CMK (cell line): ENCODE measurements at places on chromosomes 1 and 21.
A peak's percentile ranks its signal among the peaks of the same experiment; 100 is the strongest.

DNA sequence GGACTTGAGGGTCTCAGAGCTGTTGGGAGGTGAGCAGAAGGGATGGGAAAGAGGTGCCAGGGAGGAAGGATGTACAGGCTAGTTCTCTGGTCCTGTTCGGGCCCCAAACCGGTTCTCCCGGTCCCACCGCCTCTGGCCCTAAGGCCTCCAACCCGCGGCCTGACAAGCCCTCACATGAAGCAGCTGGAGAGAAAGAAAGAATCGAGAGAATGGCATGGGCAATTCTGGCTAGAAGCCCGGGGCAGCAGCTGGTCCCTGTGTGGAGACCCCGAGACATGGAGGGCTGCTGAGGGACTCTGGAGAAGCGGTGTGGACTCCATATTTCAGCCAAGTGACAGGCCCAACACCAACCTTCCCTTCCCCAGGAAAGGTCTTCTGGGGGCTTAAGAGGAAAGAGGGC, 730 bp downstream of the CDC42SE1 start:
- DNase-seq, result no peak

DNA sequence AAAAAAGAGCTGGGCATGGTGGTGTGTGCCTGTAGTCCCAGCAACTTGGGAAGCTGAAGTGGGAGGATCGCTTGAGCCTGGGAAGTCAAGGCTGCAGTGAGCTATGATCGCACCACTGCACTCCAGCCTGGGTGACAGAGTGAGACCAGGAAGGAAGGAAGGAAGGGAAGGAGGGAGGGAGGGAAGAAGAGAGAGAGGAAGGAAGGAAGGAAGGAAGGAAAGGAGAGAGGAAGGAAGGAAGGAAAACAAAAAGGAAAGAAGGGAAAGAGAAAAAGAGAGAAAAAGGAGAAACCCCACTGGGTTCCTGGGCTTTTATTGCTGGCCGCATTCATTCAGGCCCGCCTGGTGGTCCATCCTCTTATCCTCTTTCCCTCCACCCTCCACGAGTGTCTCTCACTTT, 9.8 kb downstream of the SLC2A7 start:
- no peak for DNase-seq

DNA sequence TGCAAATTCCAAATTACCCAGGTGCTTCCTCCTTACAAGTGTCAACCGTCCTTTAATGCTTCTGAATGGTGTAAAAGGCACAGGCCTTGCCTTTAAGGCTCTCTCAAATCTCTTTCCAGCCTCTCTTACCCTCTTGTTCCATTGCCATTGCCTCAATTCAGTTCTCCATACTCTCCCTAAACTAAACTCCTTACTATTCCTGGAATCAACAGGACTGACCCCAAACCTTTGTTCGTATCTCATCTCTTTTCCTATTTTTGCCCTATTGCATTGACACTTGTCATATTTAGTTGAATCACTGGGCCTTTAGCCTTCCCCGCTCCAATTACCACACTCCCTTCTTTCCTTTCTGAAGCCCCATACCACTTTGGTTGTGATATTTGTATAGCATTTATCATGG, 3.9 kb upstream of the CD55 start:
- no peak for DNase-seq

GRCh38 chr21:14523234-14523633, 22.9 kb downstream of the SAMSN1 start:
- DNase-seq, result no peak

- DNase-seq, result no peak
Measured at GRCh38 chr1:3750741-3751140, 1.5 kb upstream of the CCDC27 start.

- no peak for DNase-seq
Measured at GRCh38 chr1:10916991-10917390, 95.5 kb upstream of the TARDBP start.

GRCh38 chr1:183443466-183443865, 25.3 kb upstream of the NMNAT2 start:
- no peak for DNase-seq

GRCh38 chr1:72601035-72601674, 318.8 kb upstream of the NEGR1 start:
- DNase-seq, result no peak

DNA sequence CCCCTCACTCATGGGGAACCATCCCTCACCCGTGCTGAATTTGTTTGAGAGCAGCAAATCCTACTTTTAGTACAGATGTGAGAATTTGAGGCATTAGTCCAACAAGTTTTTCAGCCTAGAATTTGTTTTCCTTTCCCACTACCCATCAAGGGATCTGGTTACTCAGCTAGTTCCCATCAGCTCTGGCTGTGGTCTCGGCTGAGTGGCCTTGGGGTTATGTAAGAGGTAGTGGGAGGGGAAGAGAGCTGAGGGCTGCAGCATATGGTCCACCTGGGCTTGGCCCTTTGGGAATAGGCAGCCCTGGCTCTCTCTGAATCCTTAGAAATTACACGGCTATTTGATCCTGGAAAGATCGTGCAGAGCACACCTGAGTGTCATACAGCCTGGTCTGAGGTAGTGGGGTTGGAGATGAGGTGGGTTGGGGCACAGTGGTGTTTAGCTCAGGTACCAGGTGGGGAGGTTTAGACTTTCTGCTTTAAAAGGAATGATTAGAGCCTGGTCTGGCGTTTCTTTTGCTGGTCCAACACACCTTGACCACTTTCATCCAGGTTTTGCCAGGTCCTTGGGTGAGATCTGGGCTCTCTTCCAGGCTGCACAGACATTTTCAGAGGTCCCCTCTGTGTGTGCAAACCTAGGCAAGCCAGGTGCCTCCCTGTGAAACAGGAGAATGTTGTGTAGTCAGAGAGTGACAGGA, 4.2 kb downstream of the GSTM4 start:
- no peak for DNase-seq

GRCh38 chr1:246350745-246351144, 156.3 kb downstream of the SMYD3 start:
- no peak for DNase-seq

- DNase-seq, result no peak
Measured at GRCh38 chr1:200121421-200121820, 93.9 kb downstream of the NR5A2 start.

DNA sequence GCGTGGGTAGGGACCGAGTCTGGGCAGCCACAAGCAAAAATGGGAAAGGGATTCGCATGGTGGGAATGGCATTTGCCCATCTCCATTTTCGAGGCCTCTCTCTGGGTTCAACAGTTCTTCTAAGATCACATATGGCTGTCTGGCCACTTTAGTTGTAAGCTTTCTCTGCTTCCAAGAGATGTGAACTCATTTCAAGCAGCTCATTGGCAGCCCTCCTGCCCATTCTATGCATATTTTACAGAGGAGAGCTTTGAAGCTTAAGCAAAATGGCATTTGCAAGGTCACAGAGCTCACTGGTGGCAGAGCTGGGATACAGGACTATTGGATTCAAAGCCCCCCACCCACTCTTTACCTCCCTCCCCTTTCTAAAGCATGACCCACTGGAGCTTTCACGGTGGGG, 93.7 kb downstream of the HHIPL2 start:
- no peak for DNase-seq

GRCh38 chr1:92989936-92990583, 28.8 kb upstream of the DIPK1A start:
- no peak for DNase-seq

GRCh38 chr21:44949779-44950198, 10.0 kb downstream of the SLX9 start:
- peak; percentile 55 for DNase-seq

GRCh38 chr1:75954586-75954985, 22.4 kb upstream of the ASB17 start:
- DNase-seq, result no peak

- DNase-seq, result no peak
Measured at GRCh38 chr1:220113136-220113695, 19.3 kb downstream of the IARS2 start.

DNA sequence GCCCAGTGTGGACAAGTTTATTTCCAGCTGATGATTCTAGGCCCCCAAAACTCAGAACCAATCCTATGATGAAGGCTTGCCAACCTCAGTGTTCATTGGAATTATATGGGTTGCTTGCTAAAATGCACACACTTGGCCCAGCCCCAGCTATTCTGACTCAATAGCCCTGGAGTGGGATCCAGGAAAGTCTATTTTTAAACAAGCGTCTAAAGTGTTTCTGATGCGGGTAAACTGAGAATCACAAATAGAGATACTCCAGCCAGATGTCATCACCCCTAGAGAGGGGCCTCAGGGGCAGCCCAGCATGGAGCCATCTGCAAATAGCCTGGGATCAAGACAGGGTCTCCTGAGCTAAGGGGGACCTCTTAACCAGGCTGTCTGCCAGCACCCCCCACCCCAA, 46.0 kb downstream of the PKP1 start:
- no peak for DNase-seq

DNA sequence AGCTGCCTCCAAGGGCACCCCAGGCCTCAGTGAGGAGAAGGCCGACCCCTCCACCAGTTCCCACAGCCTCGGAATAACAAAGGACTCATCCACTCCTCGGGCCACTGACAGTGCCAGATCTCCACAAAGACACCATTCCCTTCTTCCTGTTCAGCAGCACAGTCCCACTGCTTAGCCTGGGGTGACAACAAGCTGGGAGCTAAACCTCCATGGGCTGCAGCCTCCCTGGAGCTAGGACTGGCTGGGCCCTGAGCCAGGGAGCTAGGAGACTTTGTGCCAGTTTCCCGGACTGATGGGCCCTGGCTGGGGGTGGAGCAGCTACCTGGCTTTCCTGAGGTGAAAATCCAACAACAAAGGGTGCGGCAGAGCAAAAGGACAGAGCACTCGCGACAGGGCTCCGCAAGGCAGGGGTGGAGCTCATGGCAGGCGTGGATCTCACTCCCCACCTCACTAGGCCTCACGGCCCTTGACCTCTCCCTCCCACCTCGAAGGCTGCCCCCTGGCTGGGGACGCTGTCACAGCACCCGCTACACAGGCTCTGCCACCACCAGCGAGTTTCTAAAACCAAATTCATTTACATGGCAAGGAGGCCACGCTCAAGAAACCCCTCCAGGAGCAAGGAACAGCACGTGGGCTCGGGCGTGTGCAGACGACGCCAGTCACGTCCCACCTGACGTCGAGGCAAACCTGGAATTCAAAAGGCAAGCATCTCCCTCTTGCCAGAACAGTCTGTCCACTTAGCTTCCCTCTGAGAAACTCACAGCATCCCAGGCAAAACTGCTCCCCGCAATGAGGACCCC, 13.8 kb downstream of the SLC35E2B start:
- no peak for DNase-seq

GRCh38 chr1:24693827-24694379, 50.8 kb downstream of the SRRM1 start:
- no peak for DNase-seq

DNA sequence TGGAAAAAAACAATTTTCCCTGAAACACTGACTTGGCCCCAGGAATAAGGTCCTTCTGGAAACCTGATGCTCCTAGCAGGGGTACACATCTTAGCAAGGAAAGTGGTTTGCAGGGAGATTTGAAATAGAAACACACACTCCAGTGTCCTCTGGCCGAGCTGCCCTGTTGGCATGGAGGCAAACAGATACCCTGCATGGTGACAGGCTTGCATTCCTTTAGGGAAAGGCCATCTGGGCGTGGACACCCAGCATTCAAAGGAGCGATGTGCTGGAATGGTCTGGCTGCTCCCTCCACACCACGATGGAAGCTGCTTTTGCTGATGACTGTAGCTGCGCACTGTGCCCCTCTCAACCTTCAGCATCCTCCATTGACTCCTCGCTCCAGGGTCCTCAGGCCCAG, 41.5 kb upstream of the BCAR3 start:
- DNase-seq, result no peak

- DNase-seq, result no peak
Measured at GRCh38 chr1:93699503-93700168, 18.0 kb upstream of the BCAR3 start.

DNA sequence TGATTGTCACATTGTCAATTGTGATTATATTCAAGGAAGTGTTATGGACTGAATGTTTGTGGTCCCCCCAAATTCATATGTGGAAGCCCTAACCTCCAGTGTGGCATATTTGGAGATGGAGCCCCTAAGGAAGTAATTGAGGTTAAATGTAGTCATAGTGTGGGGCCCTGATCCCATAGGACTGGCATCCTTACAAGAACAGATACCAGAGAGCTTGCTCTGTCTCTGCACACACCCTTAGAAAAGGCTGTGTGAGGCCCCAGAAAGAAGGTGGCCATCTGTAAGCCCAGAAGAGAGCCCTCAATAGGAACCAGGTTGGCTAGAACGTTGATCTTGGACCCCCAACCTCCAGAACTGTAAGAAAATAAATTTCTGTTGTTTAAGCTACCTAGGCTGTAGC, 28.1 kb downstream of the VANGL1 start:
- DNase-seq, result no peak

DNA sequence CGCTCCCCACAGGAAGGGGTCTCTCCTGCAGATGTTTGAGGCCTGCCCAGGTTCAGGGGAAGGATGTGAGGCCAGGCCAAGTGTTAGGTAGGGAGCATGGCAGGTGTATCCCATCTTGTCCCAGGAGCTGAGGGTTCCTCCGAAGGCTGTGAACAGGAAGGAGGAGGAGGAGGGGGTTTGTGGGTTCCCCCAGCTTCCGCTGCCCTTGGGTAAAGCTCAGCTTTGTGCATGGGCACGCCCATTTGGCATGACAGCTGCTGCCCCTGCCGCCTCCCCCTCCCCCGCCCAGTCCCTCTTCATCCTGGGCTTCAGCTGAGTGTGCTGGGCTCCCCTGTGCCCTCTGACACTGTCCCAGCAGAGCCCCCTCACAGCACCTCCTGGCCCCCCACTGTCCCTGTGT, 25.5 kb downstream of the TNFRSF8 start:
- DNase-seq, result peak; percentile 89

DNA sequence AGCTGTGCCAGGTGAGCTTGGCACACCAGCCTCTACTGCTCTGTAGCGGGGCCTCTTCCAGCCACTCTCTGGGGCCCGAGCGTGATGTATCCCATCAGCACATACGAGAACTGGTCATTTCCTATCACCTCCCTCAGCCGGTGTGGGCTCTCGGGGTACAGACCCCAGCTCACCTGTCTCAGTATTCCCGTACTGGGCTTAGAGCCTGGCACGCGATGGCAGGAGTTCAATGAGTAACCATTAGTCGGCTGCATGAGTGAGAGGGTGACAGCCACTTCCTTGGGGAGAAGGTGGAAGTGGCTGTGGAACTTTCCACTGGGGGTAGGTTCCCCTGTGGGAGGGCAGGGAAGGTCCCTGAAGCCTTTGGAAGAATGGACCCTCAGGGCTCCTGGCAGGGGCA, 46.1 kb downstream of the ECE1 start:
- DNase-seq, result no peak

GRCh38 chr1:81290326-81290725, 510.4 kb upstream of the ADGRL2 start:
- DNase-seq, result no peak

GRCh38 chr1:76807543-76808260, 59.6 kb upstream of the ST6GALNAC5 start:
- no peak for DNase-seq

DNA sequence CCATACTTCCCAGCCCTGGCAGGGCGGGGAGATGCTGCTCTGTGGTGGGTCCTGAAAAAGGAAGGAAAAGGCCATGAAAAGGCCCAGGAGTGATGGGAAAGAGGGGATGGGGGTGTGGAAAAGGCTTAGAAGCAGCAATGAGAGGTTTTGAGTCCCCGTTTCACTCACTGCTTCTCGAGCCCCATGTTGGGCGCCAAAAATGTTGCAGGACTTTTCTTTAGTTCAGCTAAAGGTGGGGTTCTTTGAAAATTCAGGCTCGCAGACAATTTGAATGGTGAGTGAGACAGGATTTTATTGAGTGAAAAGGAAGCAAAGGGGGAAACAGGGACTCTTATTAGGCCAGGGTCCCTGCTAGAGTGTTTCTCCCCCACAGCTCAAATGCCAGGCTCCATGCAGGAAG, 93.1 kb downstream of the MRPS6 start:
- no peak for DNase-seq
